HS-5 (cell line): ENCODE measurements at places on chromosomes 4 and X.

DNA sequence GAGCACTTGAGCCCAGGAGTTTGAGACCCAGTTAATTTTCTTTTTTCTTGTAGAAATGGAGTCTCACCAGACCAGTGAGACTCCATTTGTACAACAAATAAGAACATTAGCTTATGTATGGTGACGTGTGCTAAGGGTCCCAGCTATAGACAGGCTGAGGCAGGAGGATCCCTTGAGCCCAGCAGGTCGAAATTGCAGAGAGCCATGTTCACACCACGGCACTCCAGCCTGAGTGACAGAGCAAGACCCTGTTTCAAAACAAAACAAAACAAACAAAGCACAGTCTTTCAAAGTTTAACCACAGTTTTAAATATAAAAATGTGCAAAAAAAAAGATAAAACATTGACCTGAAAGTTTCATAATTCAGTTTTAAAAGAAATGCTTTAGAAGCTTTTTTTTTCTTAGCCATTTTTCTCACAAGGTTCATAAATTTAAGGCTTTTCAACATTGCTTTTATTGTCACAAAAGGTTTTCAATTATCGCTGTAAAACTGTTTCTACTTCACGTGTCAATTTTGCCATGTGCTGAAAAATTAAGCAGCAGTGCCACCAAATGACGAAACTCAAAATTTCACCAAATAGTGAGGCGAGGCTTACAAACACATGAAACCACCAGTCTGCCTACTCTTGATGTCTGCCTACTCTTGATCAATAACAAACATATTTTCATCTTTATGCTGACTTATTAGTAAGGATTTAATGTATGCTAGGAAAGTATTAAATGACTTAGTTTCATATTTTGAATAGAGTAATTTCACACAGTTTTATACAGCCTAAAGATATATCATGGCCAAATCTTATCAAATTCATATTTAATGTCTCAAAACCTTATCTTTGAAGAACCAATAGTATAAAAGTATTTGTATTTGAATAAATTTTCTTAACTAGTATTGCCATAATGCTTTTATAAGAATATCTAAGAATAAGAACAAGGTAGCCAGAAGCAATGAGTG is 126.3 kb downstream of the NEK1 start:
- DNase-seq: peak; percentile 29

DNA sequence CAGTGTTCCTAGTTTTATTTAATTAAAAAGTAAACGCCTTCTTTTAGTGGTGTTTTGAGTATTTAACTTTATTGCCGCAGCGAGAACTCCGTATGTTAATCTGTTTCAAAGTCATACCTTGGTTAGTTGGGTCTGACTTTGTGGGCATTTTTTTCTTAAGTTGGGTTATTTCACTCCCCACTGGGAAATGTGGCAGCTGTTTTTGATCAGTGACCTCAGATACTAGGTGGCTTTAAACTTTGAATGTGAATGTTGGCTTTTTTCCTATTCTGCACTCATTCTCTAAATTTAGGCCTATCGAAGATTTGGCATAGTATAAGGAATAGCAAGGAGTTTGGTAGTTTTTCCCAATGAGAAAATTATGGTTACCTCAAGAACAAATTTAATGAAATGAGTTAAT is 85.9 kb downstream of the FIP1L1 start:
- no peak for DNase-seq

DNA sequence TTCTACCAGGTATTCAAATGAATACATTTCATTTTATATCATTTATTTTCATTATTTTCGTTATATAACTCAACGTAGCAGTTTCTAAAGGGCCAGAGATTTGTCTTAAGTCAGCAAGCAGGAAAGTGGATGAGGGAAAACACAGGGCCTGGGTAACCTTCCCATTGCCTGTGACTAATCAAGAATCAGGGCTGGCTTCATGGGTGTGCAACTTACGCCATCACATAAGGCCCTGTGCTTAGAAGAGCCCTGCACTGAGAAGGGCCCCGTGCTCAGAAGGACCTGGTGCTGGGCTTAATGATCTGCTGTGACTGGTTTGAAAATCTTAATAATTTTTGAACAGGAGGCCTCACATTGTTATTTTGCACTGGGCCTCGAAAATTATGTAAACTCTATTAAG is 65.4 kb upstream of the FAM9C start:
- DNase-seq: no peak

DNA sequence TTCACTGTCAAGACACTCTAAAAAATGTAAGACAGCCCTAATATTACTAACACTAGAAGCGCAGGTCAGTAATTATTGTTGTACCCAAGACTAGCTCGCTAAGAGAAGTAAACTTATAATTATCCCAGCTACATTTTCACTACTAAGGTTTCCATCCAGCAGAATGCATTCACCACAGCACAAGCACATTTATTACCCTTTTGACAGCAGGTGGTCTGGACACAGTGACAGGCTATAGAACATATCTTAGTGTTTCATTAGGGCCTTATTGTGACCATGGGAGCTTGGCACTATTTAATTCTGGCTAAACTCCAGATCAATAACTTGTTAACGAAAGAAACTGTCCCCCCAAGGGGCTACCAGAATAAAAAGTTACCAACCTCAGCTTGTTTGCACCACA is 237.7 kb downstream of the ENOX2 start:
- DNase-seq: no peak

- DNase-seq: peak; percentile 16
Observed at GRCh38 chr4:150664935-150665334, 83.0 kb downstream of the MAB21L2 start.

- DNase-seq: no peak
Observed at GRCh38 chr4:175087145-175087544, 169.0 kb downstream of the ADAM29 start.

- no peak for DNase-seq
Observed at GRCh38 chrX:44506678-44507077, 36.0 kb downstream of the FUNDC1 start.

DNA sequence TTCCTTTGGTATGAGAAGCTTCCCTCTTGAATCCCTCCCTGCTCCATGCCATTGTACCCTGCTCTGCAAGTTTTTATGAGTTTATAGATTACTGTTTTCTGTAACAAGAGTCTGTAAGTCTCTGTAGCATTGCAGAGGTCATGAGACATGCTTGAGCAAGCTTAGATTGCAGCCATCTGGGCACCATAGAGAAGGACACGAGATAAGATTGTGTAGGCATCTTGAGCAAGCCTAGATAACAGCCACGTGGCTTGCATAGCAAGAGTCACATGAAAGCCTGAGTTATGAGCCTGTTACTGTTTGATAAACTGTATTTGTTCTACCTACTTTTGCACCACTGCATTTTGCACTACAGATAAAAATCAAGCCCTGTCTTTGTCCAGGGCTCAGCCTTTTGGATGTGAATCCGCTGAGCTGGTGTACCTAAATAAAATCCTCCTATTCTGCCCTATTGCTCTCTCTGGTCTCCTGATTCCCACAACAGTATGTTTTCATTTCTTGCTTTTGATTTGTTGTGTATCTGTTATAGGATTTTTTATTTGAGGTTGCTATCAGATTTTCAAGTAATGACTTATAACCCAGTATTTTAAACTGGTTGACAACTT is 127.4 kb upstream of the ANKRD50 start:
- DNase-seq: no peak

- no peak for DNase-seq
Observed at GRCh38 chr4:4677556-4678522, 136.0 kb upstream of the STX18 start.
